T47D (cell line): ENCODE measurements at places on chromosomes 13 and 19.

DNA sequence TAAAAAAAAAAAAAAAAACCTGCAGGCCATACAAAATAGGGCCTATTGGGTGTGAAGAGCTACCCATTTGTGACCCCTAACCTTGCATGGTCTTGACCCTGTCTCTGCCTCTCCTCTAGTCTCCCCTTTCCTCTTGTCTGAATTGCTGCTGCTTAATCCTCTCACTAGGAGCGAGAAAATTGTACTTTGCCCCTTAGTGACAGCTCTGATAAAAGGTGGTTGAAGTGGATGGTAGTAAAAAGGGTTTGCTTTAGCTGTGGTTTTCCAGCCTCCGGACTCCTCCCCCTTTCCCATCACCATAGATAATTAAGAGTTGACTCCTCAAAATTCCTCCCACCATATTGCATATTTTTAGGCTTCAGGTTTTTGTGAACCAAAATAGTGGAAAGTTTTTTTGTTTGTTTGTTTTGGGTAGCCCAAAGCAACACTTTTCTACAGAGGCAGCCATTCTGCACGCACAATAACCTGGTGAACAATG lies 23.5 kb downstream of the ACTN4 start:
- DNase-seq = no peak

- DNase-seq = no peak
Observed at GRCh38 chr13:36131931-36132297, 732 bp upstream of the DCLK1 start.

DNA sequence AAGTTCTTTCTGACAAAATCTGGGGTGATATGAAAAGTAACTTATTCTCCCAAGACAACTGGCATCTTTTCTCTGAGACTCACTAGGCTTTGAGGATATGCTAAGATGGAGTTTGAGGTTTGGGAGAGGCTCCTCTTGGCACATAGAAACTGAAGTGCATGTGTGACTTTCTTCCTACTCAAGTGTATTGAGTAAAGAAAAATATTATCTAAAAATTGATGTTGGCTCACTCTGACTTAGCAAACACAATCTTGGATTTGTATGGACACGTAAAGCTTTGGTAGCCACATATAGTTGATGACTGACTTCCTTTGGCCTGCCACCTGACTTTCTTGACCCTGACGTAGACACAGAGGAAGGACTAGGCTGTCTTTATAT lies 71.1 kb upstream of the KLF12 start:
- no peak for DNase-seq

DNA sequence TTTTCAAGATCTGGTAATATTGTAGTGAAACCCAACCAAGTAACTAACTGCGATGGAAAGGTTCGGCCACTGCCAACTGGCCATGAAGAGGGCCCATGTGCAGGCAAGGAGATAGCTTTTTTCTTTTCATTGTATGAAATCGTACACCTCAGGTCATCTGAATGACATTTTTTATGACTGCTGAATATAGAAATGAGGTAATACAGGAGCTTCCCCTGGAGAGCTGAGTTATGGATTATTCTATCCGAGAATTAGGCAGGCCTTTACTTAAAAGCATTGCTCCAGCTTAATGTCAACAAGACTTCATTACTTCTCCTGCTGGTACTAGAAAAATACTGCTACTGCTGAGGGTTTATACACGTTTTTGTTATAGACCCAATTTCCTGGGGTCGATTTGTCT lies 1215.6 kb downstream of the EFNB2 start:
- no peak for DNase-seq

GRCh38 chr13:62684359-62684758 lies 1268.7 kb upstream of the PCDH20 start:
- no peak for DNase-seq
